ENCODE measurements at places on chromosomes 1 and 21.
A peak's percentile ranks its signal among the peaks of the same experiment; 100 is the strongest.

DNA sequence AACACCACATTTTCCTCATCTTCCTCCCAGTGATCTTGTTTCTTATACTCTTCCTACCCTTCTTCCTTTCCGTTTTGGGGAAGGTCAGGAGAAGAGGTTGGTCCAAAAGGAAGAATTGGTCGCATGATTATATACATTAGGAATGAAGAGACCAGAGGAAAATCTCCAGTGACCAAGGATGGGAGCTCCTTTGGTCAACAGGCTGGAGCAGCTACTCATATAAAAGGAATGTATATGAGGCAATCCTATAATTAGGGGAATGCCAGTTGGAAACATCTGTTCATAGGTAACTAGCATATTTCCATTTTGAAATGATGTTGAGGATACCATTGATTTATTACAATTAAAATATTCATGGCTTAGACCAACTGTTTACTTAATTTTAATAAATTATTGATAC lies 114.5 kb downstream of the LRRC40 start:
- DNase-seq: no peak

DNA sequence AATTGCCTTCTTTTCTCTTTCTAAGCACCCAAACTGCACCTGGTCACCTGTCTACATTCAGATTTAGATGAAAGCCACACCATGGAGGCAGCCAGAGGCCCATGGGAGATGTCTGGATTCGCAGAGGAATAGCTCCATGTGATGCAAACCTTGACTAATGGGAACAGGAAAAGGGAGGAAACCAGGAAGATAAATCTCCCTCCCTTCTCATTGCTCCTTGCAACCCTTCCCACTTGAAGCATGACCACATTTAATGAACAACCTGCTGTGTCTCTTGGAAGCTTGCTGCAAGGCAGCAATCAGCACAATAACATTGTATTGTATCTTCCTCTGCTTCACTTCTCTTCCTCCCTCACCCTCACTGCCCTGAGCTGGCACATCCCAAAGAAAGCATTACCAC lies 42.6 kb upstream of the KLF17 start:
- no peak for DNase-seq

DNA sequence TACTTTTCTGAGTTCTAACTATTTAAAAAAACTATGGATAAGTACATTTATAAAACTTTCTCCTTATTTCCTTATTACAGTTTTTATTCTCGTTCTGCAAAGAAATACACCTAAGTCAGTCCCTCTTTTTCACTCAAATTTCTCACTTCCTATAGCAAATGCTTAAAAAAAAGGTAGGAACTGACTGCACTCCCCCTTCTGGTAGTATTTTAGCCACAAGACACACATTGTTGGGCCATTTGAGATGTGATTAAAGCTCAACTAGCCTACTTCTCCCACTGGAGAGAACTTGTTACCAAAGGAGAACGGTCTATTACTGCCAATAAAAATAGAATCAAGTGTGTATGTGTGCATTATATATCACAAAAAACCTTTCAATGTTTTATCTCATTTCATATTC lies 521.9 kb upstream of the PRMT6 start:
- DNase-seq: no peak

DNA sequence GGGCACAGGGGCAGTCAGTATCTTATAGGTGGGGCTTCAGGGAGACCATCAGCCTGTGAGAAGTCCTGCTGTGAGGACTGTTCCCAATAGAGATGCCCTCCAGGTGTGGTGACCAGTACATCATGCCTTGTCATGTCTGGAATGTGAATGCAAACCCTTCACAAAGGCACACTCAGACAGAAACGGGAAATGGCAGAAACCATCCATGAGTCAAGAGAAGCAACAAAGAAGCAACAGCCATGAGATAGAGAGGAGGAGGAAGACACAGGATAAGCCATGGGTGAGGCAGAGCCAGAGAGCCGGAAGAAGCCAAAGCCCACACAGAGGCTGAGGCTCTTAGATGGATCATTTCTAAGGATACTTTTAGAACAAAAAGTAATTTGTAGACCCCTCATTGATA lies 20.1 kb upstream of the ZP4 start:
- no peak for DNase-seq

- no peak for DNase-seq
Observed at GRCh38 chr1:163213626-163214025, 10.9 kb upstream of the RGS5 start.

- no peak for DNase-seq
Observed at GRCh38 chr1:231557411-231557810, 28.9 kb downstream of the TSNAX start.

- no peak for DNase-seq
Observed at GRCh38 chr1:39104158-39105060, 78.3 kb downstream of the NDUFS5 start.

DNA sequence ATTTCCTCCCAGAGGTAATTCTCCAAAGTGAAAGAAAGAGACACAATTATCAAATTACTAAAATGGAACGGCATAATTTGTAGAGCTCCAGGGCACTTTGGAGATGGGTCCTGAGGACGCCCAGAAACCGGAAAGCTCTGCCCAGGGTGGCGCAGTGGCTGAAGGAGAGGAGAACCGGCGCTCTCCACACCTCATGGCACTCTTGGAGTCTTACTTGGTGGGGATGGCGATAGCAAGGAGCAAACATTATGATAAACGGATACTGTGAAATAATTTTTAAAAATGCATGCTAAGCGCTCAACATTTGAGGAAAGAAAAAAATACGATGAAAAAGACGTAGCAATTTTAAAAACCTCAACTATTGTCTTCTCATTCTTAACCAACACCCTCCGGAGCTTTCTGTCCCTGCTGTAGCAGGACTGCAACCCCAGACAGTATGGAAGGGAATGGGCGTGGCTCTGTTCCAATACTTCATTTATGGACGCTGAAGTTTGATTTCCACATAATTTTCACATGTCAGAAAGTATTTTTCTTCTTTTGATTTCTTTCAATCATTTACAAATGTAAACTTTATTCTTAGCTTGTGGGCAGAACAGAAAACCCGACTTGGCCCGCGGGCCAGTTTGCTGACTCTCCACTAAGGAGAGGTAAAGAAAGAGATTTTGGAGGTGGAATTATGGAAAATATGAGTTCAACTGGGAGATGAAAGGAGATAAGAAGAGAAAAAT lies 1.1 kb downstream of the S100A11 start:
- no peak for DNase-seq

GRCh38 chr1:225004396-225004795 lies 74.9 kb downstream of the DNAH14 start:
- no peak for DNase-seq

GRCh38 chr1:27153549-27153886 lies 1.4 kb downstream of the SLC9A1 start:
- DNase-seq: no peak

DNA sequence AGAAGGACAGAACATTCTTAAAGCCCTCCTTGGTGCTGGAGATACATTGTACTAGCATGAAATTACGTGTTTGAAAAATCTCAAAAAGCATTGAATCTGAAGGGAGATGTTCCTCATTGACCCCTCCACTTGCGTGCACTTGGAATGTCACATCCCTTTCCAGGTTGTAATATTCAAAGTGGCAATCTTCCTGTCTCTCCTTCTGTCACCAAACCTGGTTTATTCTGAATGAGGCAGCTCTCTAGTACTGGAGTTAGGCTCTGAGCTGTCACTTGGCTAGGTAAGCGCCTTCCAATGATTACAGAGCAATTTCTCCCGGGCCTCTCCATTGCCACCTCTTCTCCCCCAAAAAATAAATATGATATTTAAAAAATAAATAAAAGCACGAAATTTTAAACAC lies 855 bp downstream of the DSCAM start:
- DNase-seq: no peak

- DNase-seq: peak; percentile 66
Observed at GRCh38 chr1:52553362-52554266, 722 bp upstream of the TUT4 start.

DNA sequence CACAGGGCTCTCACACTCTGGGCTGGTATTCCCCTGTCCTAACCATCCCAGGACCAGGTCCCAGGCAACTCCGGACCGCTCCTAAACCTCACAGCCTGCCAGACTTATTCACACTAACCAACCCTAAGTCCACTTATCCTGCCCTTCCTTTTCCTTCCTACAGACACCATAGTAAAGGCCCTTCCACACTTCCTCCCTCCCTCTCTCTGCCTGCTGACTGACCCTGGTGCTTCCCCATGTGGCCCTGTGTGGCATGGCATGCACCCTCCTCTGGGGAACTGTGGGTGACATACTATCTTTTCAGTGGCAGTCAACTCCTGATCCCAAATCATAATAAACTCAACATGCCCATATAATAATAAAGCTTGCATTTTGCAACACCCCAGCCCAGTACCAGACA lies 155.1 kb upstream of the DNAH14 start:
- no peak for DNase-seq

- no peak for DNase-seq
Observed at GRCh38 chr1:89279011-89279466, 6.4 kb upstream of the GBP5 start.

Measured in AG09319 (cell line).